Epithelial cell of proximal tubule (primary cell): ENCODE measurements at places on chromosomes 13 and 19. TPM values are rescaled to one million over a fixed set of nuclear protein-coding genes. Genes with fewer than 3 reads are reported as not detected.

LATS2 gene
- 17.1 and 22.1 TPM in 2 replicates for total RNA-seq

DNA sequence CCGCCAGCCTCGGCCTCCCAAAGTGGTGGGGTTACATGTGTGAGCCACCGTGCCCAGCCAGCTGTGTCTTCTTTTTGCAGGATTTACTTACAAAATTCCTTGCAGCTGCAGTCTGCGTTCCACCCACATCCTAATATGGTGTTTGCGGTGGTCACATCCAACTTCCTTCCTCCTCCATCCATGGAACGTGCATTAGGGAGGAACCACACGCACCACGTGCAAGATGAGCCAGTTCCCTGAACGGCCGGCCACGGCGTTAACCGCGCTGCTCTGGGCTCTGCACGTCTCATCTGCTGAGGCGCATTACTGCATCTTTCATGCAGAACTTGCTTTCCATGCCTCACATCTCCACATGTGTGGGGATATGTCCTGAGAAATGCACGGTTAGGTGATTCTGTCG is 13.0 kb upstream of the SIGLEC11 start:
- no peak for DNase-seq

GRCh38 chr13:72700509-72700908 is 26.9 kb downstream of the MZT1 start:
- no peak for DNase-seq

GRCh38 chr13:76043874-76044273 is 407.7 kb downstream of the LMO7 start:
- DNase-seq = no peak

GRCh38 chr19:8042900-8043299 is 9.7 kb upstream of the CCL25 start:
- no peak for DNase-seq

DNA sequence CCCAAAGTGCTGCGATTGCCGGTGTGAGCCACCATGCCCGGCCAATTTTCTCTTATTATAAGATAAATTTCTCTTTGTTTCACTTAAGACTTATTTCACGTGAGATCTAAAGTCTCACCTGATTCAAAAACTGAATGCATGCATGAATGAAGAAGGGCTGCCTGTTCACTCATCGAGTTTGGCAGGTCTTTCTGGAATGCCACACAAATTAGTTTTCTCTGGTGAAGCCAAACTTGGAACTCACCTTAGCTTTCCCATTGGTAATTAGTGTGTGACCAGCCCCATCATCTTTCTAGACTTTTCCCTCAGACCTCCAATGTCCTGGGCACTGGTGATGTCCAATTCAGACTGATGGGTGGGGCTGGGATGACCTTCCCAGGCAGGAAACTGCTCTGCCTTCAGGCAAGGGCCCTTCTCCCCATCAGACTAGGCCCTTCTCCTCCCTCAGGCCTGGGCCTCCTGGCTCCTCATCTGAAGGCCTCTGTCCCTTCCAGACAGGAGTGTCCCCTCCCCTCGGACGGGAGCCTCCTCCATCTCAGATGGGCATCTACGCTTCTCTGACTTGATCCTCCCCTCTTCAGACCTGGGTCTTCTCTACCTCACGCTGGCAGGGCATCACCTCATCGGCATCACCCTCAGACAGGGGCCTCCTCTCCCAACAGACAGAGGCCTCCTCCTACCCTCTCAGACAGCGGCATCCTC is 14.4 kb downstream of the C3 start:
- DNase-seq = no peak

CEACAM19 gene
- total RNA-seq = 2.7 and 4.6 TPM in 2 replicates

LILRB4 gene
- not detected in 2 replicates for total RNA-seq

GRCh38 chr19:18657590-18658365 is 20.9 kb downstream of the KLHL26 start:
- DNase-seq = no peak

- no peak for DNase-seq
These were observed 3.9 kb upstream of the IL12RB1 start for GRCh38 chr19:18090545-18091216.

PODNL1 gene
- 0.46 TPM in 1 of 2 replicates, not detected in the other for total RNA-seq

LACC1 gene
- 3.5 and 8.3 TPM in 2 replicates for total RNA-seq

PRODH2 gene
- not detected in 2 replicates for total RNA-seq

- peak; percentile 73 for DNase-seq
These were observed 128.8 kb upstream of the GJB6 start for GRCh38 chr13:20360835-20361412.

DNA sequence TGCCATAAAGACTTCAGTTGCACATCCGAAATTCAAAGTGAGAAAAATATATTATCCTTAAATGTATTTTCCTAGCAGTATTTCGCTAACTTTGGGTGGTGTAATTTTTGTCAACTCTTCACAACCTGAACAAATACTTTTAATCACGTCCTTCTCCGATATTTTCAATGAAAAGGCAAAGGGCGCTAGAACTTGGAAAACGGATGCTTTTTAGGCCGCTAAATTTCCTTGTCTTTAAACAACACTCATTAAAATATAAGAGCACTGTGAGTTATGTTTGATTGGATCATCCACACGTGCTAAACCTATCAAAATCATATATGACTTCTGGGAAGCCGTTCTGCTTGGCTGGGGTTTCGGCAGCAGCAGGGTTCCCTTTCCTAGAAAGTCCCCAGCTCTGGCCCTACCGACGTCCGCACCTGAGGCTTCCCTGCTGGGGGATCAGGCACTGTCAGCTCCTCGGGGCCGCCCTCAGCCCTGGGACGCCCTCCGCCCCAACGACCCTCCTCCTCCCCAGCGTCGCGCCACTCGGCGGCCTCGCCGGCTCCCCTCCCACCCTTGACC is 462 bp upstream of the MPHOSPH8 start:
- DNase-seq = no peak

DNA sequence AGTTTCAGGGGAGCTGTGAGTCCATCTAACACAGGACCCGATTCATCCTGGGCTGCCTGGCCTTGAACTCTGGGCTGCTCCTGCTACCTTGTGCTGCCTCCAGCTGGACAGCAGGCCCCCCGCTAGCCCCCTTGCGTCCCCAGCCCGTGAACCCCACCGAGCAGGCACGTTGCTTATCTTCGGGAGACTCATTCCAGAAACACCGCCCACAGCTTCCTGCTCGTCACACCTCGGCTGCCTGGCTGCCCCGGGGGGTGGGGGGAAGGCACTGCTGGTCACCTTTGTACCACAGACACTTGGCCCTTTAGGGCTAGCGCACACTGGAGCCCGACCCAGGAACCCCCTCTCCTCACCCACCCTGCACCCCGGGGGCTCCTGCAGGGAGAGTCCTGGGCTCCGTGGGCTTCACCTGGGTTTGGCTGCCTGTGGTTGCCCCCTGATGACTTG is 48.1 kb downstream of the CRTC1 start:
- no peak for DNase-seq

DNA sequence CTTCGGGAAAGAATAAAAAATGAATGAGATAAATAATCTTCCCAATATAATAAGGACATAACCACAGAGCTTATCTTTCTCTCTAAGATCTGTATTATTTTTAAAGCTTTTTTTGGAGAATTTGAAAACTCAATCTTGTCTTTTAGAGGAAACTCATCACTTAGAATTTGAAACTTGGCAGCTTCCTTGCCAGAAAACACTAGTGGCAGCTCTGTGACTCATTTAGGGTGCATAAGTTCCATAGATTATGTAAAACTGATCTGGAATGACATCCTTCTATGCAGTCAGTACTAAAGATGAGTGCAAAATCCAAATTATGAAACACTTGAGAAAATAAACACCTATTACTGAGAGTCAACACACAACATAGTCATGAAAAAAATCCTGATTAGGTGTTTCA is 848.0 kb downstream of the DACH1 start:
- no peak for DNase-seq

KLK3 gene
- not detected in 2 replicates for total RNA-seq

TNNI3 gene
- total RNA-seq = 0.40 and 0.51 TPM in 2 replicates

- DNase-seq = no peak
These were observed 999 bp upstream of the ZNF264 start for GRCh38 chr19:57190301-57190700.

DNA sequence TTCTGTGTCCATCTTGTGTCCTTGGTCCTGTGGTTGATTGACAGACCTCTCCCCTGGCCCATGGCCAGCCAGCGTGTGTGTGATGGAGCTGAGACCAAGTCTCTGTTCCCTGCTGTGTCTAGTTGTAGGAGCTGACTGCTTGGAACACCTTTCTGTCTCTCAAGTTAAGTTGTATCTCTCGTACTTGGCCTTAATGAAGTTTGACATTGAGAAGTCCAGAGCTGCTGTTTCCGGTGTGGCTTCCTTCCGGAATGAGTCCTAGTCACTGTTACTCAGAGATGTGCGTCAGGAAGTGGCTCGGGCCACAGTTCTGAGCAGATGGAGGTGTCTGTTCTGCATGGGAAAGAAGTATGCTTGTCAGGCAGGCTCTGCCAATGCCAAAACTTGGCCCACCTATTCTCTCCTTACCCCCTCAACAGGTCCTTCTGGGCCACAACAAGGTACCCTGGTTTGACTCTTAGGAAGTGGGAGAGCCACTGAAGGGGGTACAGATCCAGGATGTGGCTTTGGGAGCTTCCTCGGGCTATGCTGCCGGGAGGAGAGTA is 54.3 kb downstream of the GATAD2A start:
- DNase-seq = no peak

- no peak for DNase-seq
These were observed 139.4 kb downstream of the FREM2 start for GRCh38 chr13:38826182-38826813.

PCSK4 gene
- 1.4 and 2.5 TPM in 2 replicates for total RNA-seq

GRCh38 chr13:27619728-27620376 is 477 bp downstream of the LNX2 start:
- DNase-seq = no peak

DNA sequence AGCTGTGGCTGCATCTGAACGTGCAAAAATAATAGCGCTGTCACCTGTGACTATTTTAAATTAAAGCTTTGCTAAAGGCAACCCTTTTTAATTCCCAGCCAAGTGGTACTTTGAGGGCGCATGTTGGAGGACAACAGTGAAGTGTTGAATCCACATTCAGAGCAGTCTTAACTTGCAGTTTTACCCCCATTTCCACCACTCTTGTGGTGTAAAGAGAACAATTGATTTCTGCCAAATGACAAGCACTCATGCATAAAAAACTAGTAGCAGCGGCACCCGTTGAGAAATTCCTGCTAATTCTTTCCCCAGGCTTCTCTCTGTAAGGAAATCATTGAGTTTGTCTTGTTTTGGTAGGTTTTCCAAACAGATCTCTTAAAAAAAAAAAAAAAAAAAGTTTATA is 1033.3 kb downstream of the EFNB2 start:
- no peak for DNase-seq
